Dorsolateral prefrontal cortex (tissue), 122 donors: ENCODE measurements at places on chromosomes 7 and 10. TPM values are rescaled to one million over a fixed set of nuclear protein-coding genes. Genes with fewer than 3 reads are reported as not detected.

GRCh38 chr10:133275684-133276092, 980 bp downstream of the ADAM8 start:
- DNase-seq, result no peak

- no peak for DNase-seq
Measured at GRCh38 chr7:153504288-153505075, 547.7 kb upstream of the DPP6 start.

- no peak for DNase-seq
Measured at GRCh38 chr7:116380025-116380424, 119.5 kb upstream of the CAV2 start.

Gene TAF5
- total RNA-seq, result 5.2 TPM

Gene C10orf90
- total RNA-seq, result 21.2 TPM
